ENCODE measurements at places on chromosomes 6 and 20.

GRCh38 chr6:37640786-37641395 is 56.8 kb downstream of the MDGA1 start:
- no peak for DNase-seq

GRCh38 chr6:56101141-56101553 is 146.2 kb downstream of the COL21A1 start:
- DNase-seq: no peak

DNA sequence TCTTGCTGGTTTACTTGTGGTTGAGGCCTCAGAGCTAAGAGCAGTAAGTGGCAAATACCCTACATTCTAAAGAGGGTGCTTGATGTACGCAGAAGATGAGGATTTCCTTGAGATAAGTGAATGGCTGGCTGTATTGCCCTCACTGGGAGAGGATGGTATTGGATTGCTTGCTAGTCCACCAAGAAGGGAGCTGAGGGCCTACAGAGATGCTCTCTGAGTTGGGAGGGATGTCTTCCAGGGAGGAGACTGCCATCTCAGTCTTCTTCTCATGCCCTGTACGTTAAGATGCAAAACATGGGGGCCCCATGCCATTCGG is 669.1 kb downstream of the UTRN start:
- DNase-seq: no peak

GRCh38 chr6:43954311-43955131 is 172.7 kb downstream of the MRPL14 start:
- no peak for DNase-seq

DNA sequence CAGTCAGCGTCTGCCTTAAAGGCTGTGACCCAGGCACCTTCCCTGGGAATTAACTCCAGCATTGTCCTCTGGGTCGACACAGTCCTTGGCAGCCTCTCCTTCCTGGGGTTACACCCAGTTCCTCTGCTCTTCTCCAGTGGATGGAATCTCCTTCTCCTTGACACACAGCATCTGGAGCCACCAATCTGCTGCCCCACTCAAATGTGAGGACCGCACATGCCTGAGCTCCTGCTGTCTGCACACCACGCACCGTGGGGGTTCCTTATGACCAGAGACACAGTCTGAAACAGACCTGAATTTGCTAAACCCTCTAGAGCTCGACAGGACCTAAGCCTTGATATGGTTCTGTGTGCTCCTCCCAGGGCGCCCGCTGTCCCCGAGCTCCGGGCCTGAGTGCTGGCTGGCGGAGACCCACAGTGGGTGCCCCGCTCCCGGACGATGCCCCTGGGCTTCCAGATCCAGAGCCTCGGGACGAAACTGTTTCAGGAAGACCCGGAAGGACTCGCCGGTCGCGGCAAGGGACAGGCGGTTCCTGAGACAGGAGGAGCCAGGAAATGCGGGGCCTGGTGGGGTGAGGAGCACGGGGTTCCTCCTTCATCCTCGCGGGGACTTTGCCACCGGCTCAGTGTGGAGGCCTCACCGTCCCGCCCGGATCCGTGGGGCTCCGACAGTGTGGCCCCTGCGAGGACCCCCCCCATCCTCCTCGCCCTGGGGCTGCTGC is 2.5 kb upstream of the RAET1G start:
- no peak for DNase-seq

- no peak for DNase-seq
These were observed 3.8 kb upstream of the MYBL2 start for GRCh38 chr20:43662943-43663655.

- no peak for DNase-seq
These were observed 36.4 kb upstream of the SLC35F1 start for GRCh38 chr6:117870486-117871242.

- DNase-seq: no peak
These were observed 191.6 kb downstream of the MYLK4 start for GRCh38 chr6:2558861-2559801.

GRCh38 chr20:35515949-35516645 is 13.4 kb downstream of the C20orf173 start:
- DNase-seq: no peak

GRCh38 chr6:83592770-83593394 is 80.5 kb downstream of the PRSS35 start:
- no peak for DNase-seq

- no peak for DNase-seq
These were observed 35.8 kb downstream of the TBX18 start for GRCh38 chr6:84728602-84729001.

DNA sequence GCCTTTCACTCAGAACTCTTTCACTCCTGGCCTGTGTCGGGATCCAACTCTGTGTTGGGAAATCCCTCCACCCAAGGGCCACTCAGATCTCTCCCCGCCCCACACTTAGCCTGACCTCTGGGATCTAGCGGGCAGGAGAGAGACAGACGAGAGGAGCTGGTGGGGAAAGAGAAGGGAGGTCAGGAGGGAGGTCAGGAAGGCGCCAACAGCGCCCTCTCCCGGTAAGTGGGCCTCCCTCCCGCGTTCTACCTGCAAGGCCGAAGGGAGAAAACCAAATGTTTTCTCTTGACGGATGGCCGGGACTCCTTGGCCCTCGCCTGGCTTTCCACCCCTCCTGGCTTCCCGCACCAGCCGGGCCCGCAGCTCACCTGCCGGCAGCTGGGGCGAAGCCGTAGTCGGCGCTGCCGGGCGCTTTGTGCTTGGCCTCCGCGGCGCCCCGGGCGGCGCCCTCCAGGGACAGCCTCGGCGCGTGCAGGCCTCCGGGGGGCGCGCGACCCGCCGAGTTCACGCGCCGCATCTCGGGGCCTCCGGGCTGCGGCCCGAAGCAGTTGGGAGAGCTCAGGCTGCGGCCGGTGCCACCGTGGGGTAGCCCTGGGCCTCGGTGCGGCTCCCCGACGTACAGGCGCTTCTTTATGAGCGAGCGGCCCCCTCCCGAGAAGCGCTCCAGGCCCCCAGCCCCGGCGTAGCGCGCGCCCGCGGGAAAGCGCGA is 38.2 kb downstream of the C6orf132 start:
- peak; percentile 66 for DNase-seq

GRCh38 chr6:15453186-15453585 is 207.3 kb downstream of the JARID2 start:
- no peak for DNase-seq

GRCh38 chr20:35318502-35319157 is 26.4 kb upstream of the FAM83C start:
- no peak for DNase-seq

DNA sequence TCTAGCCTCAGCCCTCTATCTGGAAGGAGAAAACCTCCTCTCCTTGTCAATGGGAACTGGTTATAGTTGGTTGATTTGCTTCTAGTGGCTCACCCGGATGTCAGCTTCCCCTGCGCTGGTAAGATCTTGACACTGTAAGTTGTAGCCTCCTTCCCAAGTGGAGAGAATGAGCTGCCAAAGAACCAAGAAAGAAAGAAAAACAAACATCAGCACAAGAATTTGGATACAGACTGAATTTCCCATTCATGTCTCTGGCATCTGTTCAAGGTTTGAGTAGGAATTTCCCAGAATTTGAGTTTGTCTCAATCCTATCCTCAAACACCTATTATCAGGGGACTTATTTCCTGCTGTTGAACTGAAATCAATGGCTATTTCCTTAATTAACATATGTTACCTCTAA is 44.1 kb downstream of the ELOVL2 start:
- no peak for DNase-seq

GRCh38 chr6:16067568-16067967 is 61.3 kb upstream of the MYLIP start:
- DNase-seq: no peak

DNA sequence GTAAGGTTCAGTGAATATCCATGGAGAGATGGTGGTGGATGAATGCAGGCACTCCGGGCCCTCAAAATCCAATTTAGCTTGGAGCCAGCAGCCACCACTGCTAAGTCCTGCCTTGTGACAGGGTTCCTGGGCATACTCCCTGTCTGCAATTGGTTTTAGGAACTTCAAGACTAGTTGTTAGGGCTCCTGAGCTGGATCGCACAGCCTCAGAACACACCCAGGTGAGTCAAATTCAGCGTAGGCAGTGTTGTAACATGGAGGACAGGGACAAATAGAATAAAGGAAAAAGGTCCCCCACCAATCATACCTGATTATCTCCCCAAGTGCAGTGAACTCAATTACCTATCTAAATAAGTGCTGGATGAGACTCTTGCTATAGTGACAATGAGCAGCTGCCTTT is 74.6 kb downstream of the PERP start:
- DNase-seq: no peak

- DNase-seq: no peak
These were observed 21.8 kb upstream of the MROH8 start for GRCh38 chr20:37200926-37201826.
